ENCODE measurements at places on chromosomes 16 and 17.
A peak's percentile ranks its signal among the peaks of the same experiment; 100 is the strongest.

DNA sequence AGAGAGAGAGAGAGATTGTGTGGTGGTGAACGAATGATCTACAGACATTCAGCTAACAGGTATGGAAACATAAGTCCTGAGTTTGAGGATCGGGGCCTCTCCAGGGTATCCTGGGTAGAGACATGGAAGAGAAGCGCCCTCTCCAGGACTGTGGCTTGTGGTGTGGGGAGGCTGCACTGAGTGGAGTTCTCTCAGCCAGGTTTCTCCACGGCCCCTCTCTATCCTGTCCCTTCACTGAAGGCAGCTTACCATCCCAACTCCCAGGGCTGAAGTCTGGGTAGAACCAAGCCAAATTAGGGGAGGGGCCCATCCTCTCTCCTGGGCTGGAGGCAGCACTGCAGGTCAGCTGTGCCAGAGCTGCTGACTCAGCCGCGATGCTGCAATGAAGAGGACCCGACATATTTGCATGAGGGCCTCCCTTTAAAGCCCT, 6.2 kb downstream of the C1QL1 start:
- no peak for DNase-seq

DNA sequence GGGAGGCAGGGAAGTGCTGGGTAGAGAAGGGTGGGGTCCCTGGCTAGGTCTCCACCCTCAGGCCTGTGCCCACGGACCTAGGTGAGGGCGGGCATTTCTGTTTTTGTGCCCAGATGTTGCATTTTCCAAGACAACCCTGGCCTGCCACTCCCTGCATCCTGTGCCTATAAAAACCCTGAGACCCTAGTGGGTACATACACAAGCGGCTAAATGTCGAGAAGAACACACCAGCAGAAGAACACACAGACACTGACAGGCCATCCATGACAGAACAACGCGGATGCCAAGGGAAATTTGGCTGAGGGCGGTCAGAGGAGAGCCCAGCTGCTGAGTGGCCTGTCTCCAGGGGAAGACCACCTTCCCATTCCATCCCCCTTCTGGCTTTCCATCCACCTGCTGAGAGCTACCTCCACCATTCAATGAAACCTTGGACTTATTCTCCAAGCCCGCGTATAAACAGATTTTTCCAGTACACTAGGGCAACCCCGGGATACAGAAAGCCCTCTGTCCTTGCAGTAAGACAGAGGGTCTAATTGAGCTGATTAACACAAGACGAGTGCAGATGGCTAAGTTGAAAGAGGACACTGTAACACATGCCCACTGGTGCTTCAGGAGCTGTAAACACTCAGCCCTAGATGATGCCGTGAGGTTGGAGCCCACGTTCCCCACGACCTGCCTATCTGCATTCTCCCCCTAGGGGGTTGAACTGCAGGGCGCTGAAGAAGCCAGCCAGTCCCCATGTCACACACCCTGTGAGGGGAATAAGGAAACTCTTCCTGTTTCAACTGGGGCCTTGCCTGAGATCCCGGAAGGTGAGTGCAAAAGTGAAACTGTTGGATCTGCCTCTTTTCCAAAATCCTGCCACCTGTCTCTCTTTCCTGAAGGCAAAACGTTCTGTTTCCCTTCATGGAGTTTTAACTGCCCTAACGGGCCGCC, 147.2 kb upstream of the COX10 start:
- DNase-seq = no peak

DNA sequence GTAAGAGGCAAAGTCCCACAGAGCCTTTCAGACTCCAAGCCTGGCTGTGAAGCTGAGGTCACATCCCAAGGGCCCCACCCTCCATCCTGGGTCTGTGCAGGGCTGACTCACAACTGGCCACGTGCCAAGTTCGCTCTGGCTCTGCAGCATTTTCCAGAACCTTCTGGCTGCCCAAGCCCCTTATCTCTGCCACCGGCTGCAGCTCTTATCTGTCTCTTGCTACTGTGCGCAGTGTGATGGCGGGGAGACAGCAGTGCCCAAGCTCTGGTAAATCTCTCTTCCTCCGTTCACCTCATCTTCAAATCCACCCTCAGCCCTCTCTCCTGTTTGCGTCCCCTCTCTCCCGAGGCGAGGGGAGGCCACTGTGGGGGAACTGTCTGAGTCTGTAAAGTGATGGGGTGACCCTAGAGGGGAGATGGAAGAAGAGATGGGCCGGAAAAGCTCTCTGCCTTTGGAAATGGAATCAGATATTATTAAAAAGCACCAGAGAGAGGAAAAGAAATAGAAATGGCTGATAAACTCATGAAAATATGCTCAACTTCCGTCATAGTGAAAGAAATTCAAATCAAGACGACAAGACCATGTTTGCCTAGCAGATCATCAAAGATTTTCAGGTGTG, 162.7 kb upstream of the CDC42EP4 start:
- no peak for DNase-seq

DNA sequence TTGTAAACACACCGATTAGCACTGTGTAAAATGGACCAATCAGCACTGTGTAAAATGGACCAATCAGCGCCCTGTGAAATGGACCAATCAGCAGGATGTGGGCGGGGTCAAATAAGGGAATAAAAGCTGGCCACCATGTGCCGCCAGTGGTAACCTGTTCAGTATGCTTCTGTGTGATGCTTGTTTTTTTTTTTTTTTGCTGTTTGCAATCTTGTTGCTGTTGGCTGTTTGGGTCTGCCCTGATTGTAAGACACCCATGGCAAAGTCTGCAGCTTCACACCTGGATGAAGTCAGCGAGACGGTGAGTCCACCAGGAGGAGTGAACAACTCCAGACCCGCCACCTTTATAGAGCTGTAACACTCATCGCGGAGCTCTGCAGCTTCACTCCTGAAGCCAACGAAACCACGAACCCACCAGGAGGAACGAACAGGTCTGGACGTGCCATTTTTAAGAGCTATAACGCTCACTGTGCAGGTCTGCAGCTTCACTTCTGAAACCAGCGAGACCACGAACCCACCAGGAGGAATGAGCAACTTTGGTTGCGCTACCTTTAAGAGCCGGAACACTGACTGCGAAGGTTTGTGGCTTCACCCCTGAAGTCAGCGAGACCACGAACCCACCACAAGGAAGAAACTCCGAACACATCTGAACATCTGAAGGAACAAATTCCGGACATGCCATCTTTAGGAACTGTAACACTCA, 85.0 kb upstream of the MED9 start:
- DNase-seq = no peak

GRCh38 chr16:58422809-58423208, 30.5 kb downstream of the GINS3 start:
- no peak for DNase-seq

- no peak for DNase-seq
Measured at GRCh38 chr17:80279895-80280294, 19.2 kb downstream of the RNF213 start.

- no peak for DNase-seq
Measured at GRCh38 chr17:48030531-48030930, 7.1 kb downstream of the COPZ2 start.

DNA sequence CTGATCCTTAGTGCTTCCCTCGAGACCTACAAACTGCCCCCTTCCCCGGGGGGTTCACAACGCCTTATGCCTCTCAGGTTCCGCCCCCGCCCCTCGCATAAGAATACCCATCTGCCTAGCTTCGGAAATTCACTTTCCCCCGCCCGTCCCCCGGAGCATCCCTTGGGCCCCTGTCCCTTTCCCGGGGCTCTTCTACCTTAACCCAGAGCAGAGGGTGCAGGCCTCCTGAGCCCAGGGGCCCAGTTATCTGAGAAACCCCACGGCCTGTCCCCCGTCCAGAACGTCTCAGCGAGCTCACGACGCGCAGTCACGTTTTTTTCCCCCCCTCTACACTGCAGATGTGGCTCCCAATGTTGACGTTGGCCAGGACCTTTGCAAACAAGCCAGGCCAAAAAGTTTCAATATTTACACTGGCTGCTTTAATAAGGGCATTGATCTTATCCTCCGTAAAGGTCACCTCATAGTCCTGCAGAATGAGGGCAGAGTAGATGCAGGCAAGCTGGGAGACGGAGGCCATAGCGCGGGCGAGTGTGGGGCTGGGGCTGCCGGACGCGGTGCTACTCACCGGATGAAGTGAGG, 1.4 kb upstream of the NBR1 start:
- DNase-seq = peak; percentile 58

DNA sequence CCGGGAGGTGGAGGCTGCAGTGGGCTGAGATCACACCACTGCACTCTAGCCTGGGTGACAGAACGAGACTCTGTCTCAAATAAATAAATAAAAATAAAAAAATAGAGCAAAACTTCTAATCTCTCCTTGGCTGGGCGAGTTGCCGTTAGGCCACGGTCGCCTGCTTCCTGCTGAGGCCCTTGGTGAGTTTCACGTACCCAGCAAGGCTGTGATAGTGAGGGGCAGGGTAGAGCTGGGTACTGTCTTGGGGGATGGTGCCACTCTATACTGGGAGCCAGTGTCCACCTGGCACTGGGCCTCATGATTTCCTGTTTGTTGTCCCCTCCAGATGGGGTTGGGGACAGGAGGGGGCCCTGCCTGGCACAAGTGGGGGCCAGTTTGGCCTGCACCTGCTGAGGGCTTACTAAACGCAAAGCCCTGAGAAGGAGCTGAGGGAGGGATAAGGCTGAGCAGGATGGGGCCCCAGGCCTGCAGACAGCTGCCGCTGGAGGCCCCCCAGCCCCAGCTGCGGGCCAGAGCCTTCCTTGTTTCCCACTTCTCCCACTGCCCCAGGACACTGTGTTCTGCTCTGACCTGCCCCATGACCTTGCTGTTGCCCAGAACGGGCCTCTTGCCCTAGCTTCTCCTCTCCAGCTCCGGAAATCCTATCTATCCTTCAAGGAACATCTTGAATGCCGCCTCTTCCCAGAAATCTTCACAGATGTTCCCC, 25.4 kb downstream of the GJD3 start:
- DNase-seq = no peak

- no peak for DNase-seq
Measured at GRCh38 chr17:9053406-9053805, 32.1 kb downstream of the NTN1 start.

Measured in LNCaP clone FGC (cell line).